ENCODE measurements at places on chromosomes 1 and 21. TPM values are rescaled to one million over a fixed set of nuclear protein-coding genes. Genes with fewer than 3 reads are reported as not detected.

DNA sequence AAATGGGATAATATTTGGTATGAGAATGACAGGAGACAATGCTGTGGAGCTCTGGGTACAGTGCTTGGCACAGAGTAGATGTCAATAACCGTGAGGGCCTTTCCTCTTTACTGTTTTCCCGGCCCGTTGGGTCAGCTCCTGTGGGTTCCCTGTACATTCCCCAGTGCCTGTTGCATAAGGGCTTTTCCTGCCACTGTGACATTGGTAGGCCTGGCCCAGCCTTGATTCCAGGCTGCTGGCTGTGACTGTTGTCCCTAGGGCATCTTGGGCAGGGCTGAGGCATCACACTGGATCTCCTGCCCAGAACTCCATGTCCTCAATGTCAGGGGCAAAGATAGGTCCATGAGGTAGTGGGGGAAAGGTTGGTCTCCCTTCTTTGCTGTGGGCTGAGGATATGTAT lies 25.8 kb upstream of the MYCL start:
- H3K4me3 ChIP-seq = no peak overlapping the region
- H3K36me3 ChIP-seq = no peaks in the 10 kb centered on the region
- no peaks in the 10 kb centered on the region for H3K4me1 ChIP-seq
- DNase-seq = no peak

GNAT2 gene
- 0.52 TPM for total RNA-seq

GRCh38 chr1:238135708-238136664 lies 245.3 kb upstream of the ZP4 start:
- H3K4me3 ChIP-seq = no peak overlapping the region
- DNase-seq = no peak
- no peaks in the 10 kb centered on the region for H3K4me1 ChIP-seq
- H3K27me3 ChIP-seq = no peaks in the 10 kb centered on the region

MYCBP gene
- 51.9 TPM for total RNA-seq

DNA sequence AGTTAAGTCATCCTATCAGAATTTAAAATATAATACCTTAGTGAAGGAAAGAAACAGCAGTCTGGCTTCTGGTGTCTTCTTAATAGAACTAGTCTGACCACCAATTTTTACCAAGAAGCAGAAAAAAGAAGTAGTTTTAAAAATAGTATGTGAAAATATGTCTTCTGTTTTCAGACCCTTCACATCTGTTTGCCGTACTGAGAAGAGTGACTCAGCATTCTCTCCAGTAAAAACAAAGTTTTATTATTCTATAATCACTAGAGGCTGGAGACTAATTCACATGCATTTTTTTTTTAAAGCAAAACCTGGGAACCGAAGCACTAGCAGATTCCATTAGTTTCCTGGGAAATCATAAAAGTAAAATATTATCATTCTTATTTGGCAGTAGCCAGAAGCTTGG lies 163.8 kb downstream of the COL24A1 start:
- no peaks in the 10 kb centered on the region for H3K4me1 ChIP-seq
- H3K27ac ChIP-seq = no peak overlapping the region
- DNase-seq = no peak
- no peaks in the 10 kb centered on the region for H3K36me3 ChIP-seq
- H3K4me3 ChIP-seq = no peak overlapping the region

- DNase-seq = no peak
- no peaks in the 10 kb centered on the region for H3K36me3 ChIP-seq
- H3K27ac ChIP-seq = peak overlapping the region; percentile 53
- H3K27me3 ChIP-seq = no peaks in the 10 kb centered on the region
Measured at GRCh38 chr1:241837416-241837815, 10.6 kb upstream of the EXO1 start.
